ENCODE measurements at places on chromosomes 2 and 18.
A peak's percentile ranks its signal among the peaks of the same experiment; 100 is the strongest.

- H3K36me3 ChIP-seq, result no peaks in the 10 kb centered on the region
- peak overlapping the region; percentile 50 for H3K27ac ChIP-seq
- H3K4me3 ChIP-seq, result no peak overlapping the region
- H3K4me1 ChIP-seq, result no peaks in the 10 kb centered on the region
These were observed 251.9 kb downstream of the TTC32 start for GRCh38 chr2:19649785-19650380.

GRCh38 chr2:10331027-10331701 is 28.5 kb downstream of the HPCAL1 start:
- H3K4me1 ChIP-seq, result no peaks in the 10 kb centered on the region
- H3K36me3 ChIP-seq, result no peaks in the 10 kb centered on the region
- no peaks in the 10 kb centered on the region for H3K27me3 ChIP-seq
- peak; percentile 40 for ATAC-seq
- H3K4me3 ChIP-seq, result no peak overlapping the region

GRCh38 chr18:31819106-31819924 is 58.6 kb upstream of the SLC25A52 start:
- no peak overlapping the region for H3K4me3 ChIP-seq
- H3K4me1 ChIP-seq, result no peaks in the 10 kb centered on the region
- H3K27me3 ChIP-seq, result no peaks in the 10 kb centered on the region
- no peaks in the 10 kb centered on the region for H3K36me3 ChIP-seq
- ATAC-seq, result no peak
- no peak overlapping the region for H3K27ac ChIP-seq

DNA sequence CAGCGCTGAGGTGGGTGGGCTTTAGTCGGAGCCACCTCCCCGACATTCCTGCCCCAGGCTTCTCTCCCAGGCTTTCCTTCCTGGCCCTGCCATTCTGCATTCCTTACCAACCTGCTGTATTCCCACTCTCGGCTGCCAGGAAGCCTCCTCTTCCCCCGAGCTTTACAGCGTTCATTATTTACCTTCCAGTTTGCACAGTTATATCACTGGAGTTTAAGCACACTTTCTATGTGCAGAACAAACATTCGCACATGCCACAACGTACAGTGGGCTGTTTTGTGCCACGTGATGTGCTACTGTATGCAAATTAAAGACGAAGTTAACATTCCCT is 246.3 kb downstream of the SOX11 start:
- no peak overlapping the region for H3K27ac ChIP-seq
- peaks cover 5% of the 10 kb centered on the region for H3K27me3 ChIP-seq
- H3K36me3 ChIP-seq, result no peaks in the 10 kb centered on the region
- no peaks in the 10 kb centered on the region for H3K4me1 ChIP-seq
- no peak for ATAC-seq

GRCh38 chr2:120436885-120437603 is 91.1 kb downstream of the INHBB start:
- H3K4me1 ChIP-seq, result peaks cover 6% of the 10 kb centered on the region
- no peak overlapping the region for H3K4me3 ChIP-seq
- peaks cover 62% of the 10 kb centered on the region for H3K27me3 ChIP-seq
- H3K36me3 ChIP-seq, result no peaks in the 10 kb centered on the region
- no peak for ATAC-seq
- no peak overlapping the region for H3K27ac ChIP-seq

- ATAC-seq, result no peak
- no peaks in the 10 kb centered on the region for H3K27me3 ChIP-seq
- no peak overlapping the region for H3K27ac ChIP-seq
- H3K36me3 ChIP-seq, result no peaks in the 10 kb centered on the region
- H3K4me1 ChIP-seq, result no peaks in the 10 kb centered on the region
- no peak overlapping the region for H3K4me3 ChIP-seq
These were observed 632.8 kb downstream of the TSN start for GRCh38 chr2:122388208-122388607.

- H3K4me3 ChIP-seq, result no peak overlapping the region
- no peaks in the 10 kb centered on the region for H3K36me3 ChIP-seq
- no peaks in the 10 kb centered on the region for H3K27me3 ChIP-seq
- ATAC-seq, result no peak
- no peaks in the 10 kb centered on the region for H3K4me1 ChIP-seq
These were observed 632.7 kb upstream of the ID2 start for GRCh38 chr2:8049176-8049575.

GRCh38 chr2:240168041-240168440 is 27.6 kb upstream of the OTOS start:
- peaks cover 72% of the 10 kb centered on the region for H3K27me3 ChIP-seq
- H3K36me3 ChIP-seq, result no peaks in the 10 kb centered on the region
- H3K4me1 ChIP-seq, result no peaks in the 10 kb centered on the region
- H3K27ac ChIP-seq, result no peak overlapping the region

DNA sequence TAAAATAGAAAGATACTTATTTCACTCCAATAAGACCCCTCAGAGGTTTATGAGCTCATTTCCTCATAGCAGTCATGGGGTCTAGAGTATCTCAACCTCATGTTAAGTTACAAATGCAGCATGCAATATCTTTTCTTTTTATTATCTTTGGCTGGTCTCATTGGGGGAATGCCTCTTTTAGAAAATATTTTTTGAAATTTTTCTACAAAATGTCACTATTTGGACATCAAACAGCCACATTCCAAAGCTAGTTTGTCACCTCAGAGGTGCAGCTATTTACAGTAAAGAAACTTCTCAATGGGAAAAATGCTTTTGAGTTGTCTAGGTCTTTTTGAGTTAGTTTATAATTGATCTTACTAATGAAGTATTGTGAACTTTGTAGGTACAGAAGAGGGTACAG is 370.7 kb upstream of the LRATD1 start:
- no peak for ATAC-seq
- no peaks in the 10 kb centered on the region for H3K27me3 ChIP-seq
- no peaks in the 10 kb centered on the region for H3K36me3 ChIP-seq
- H3K27ac ChIP-seq, result no peak overlapping the region
- H3K4me1 ChIP-seq, result no peaks in the 10 kb centered on the region

DNA sequence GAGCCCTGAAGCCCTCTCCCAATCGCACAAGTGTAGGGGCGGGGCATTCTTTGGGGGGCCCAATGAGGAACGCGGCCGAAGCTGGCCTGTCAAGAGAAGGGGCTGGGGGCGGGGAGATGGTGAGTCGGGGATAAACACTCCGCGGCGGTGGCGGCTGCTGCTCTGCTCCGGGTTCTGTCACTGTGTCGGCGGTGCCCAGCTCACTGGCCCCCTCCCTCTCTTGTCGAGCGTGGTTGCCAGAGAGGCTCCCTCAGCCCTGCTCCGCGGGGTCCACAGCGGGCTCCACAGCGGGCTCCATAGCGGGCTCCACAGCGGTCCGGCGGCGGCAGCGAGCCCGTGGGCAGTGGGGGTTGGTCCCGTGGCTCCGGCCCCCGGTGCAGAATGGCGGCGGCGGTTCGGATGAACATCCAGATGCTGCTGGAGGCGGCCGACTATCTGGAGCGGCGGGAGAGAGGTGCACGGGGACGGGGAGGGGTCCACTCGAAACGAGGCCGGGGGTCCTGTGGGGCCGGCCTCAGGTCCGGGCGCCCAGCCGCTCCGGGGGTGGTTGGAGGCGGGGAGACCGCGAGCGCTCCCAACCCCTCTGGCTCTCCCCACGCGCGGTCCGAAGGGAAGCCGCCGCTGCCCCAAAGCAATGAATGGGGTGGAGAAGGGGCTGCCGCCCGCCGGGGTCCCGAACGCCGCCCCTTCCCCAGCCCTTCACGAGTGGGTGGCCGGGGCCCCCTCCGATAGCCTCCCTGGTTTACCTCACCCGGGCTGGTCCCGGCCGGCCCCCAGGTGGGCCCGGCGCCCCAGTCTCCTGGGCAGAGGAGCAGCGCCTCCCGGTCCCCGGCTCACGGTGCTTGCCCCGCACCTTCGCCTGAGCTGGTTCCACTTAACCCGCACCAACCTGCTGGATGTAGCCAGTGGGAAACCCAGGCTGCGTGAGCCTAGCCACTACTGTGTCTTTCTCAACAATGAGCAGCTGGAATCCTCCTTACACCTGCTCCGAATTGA is at the start of gene MXD1:
TSS of gene MXD1 (plus strand) at position 160 of the 996 bp plus-strand sequence. CDS start at position 382, 222 bp downstream.
- H3K4me1 ChIP-seq, result peaks cover 65% of the 10 kb centered on the region
- H3K27me3 ChIP-seq, result no peaks in the 10 kb centered on the region
- no peaks in the 10 kb centered on the region for H3K36me3 ChIP-seq
- H3K4me3 ChIP-seq, result peak within 1 kb of the TSS; percentile 91
- H3K27ac ChIP-seq, result peak within 1 kb of the TSS; percentile 96

DNA sequence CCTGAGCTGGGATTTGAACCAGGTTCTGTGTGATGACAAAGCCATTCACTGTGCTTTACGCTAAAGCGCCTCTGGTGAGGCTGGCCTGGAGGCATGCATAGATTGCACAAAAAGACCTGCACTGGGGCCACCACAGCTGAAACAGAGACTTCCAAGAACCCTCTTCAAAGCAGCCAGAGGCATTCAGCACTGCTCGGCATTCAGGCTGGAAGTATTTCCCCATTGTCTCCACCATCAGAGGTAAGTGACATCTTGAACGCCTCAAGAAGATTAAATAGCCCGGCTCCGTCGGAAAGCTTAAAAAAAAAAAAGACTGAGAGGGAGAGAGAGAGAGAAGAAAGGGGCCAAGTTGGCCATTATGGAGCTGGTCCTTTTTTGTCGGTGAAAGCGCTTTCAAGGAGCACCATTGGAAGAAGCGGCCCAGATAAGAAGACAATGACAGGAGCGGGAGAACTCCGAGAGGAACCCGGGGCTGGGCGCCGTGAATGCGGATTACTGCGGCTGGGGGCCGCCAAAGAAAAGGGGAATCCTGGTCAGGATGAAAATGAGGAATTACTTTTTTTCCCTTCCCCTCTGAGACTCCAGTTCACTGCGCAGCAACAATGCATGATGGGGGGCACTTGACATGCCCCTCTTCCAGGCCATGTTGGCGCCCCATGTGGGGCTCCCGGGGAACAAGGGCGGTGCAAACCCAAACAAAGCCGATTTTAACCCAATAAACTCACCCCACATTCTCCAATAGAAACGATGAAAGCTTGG is 228.3 kb downstream of the MYCN start:
- no peak overlapping the region for H3K4me3 ChIP-seq
- no peak overlapping the region for H3K27ac ChIP-seq
- no peaks in the 10 kb centered on the region for H3K4me1 ChIP-seq
- peaks cover 22% of the 10 kb centered on the region for H3K27me3 ChIP-seq
- no peak for ATAC-seq

DNA sequence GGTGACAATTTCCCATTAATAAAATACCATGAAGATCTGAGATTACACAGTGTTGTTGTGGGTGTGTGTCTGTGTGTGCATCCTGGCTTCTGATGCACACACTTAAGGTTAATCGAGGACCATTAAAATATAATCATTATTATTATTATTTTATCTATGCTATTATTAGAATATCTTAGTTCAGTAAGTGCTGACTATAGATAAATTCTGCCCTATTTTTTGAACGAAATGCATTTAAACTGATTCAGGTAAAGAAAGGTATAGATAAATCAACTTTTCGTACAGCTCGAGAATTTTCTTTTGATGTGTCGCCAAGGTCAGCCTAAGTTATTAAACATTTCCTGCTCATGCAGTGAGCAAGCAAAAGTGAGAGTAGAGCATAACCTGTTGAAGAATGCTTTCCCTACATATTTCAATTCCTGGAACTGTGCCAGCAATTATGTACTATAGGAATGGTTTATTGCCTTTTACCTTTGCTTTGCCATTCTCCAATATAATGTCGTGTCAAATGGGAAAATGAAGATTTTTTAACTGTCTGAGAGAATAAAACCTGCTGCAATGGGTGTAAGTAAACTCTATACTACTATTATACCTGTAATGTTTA is 25.8 kb downstream of the KCNJ3 start:
- ATAC-seq, result no peak
- no peaks in the 10 kb centered on the region for H3K27me3 ChIP-seq
- H3K4me3 ChIP-seq, result no peak overlapping the region
- no peaks in the 10 kb centered on the region for H3K4me1 ChIP-seq
- no peaks in the 10 kb centered on the region for H3K36me3 ChIP-seq

DNA sequence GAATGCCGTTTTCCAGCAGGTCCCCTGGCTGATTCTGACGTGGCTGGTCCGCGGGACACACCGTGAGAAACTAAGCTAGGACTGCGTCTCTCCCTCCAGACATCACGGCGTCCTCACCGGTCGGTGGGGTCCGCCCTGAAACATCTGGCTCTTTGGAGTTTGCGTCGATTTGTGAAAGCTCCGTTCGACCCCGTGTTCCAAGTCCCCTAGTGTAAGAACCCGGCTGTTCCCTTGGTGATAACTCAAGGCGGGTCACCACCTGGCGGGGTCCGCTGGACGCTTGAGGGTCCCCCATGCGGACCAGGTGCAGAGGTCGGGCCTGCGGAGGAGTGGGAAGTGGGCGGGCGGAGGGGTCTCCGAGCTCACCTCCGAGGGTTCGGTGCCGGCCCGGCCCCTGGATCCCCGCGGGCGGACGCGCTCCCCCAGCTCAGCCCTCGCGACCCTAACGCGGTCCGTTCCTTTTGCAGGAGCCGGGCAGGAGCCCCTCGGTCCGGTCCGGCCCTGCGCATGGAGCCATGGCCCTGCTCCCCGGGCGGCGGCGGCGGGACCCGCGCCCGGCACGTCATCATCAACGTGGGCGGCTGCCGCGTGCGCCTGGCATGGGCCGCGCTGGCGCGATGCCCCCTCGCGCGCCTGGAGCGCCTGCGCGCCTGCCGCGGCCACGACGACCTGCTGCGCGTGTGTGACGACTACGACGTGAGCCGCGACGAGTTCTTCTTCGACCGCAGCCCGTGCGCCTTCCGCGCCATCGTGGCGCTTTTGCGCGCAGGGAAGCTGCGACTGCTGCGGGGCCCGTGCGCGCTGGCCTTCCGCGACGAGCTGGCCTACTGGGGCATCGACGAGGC is 65.6 kb downstream of the KCNG2 start:
- no peaks in the 10 kb centered on the region for H3K36me3 ChIP-seq
- no peak overlapping the region for H3K4me3 ChIP-seq

- no peaks in the 10 kb centered on the region for H3K4me1 ChIP-seq
- no peaks in the 10 kb centered on the region for H3K27me3 ChIP-seq
- no peak overlapping the region for H3K27ac ChIP-seq
- no peak overlapping the region for H3K4me3 ChIP-seq
These were observed 66.5 kb downstream of the DTNB start for GRCh38 chr2:25606892-25607291.

DNA sequence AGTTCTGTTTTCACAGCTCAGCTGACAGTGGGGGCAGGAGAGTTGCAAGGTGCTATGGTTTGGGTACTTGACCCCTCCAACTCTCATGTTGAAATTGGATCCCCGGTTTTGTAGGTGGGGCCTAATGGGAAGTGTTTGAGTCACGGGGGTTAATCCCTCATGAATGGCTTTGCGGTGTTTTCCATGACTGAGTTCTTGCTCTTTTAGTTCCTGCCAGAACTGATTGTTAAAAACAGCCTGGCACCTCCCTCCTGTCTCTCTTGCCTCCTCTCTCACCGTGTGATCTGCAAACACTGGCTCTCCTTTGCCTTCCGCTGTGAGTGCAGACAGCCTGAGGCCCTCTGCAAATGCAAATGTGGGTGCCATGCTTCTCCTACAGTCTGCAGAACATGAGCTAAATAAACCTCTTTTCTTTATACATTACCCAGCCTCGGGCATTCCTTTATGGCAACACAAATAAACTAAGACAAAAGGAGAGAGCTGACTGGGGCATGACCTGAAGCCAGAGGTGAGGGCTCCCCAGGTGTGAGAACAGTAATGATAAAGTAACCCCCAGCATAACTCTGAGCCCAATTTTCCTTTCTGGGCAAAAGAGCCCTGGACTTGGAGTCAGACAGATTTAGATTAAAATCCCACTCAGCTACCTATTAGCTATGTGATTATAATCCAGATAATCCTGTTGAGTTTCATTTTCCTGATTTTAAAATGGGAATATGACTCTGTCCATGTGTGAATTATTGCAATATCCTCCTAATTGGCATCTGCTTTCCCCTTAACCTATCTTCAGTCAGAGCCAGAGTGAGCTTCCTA is 64.9 kb upstream of the CAPN13 start:
- H3K36me3 ChIP-seq, result no peaks in the 10 kb centered on the region
- no peak overlapping the region for H3K27ac ChIP-seq
- no peak overlapping the region for H3K4me3 ChIP-seq
- peaks cover 17% of the 10 kb centered on the region for H3K27me3 ChIP-seq
- no peaks in the 10 kb centered on the region for H3K4me1 ChIP-seq
